ENCODE measurements at places on chromosomes 2 and 18. TPM values are rescaled to one million over a fixed set of nuclear protein-coding genes. Genes with fewer than 3 reads are reported as not detected.

Gene ZNF532
- 67.6 TPM for total RNA-seq

Gene COL6A3
- total RNA-seq, result 0.19 TPM

Gene FNDC4
- total RNA-seq, result 0.79 TPM

Gene SERPINB13
- not detected for total RNA-seq

Gene RGPD3
- 0.20 TPM for total RNA-seq

Gene GTF2A1L
- not detected for total RNA-seq

Gene PGAP1
- total RNA-seq, result 8.6 TPM

Gene CNTNAP5
- not detected for total RNA-seq

Gene SNTG2
- total RNA-seq, result not detected

Gene NEB
- 1.2 TPM for total RNA-seq

Gene PAX8
- 2.4 TPM for total RNA-seq

Gene MAP3K19
- total RNA-seq, result not detected

Gene NEU2
- total RNA-seq, result not detected

DNA sequence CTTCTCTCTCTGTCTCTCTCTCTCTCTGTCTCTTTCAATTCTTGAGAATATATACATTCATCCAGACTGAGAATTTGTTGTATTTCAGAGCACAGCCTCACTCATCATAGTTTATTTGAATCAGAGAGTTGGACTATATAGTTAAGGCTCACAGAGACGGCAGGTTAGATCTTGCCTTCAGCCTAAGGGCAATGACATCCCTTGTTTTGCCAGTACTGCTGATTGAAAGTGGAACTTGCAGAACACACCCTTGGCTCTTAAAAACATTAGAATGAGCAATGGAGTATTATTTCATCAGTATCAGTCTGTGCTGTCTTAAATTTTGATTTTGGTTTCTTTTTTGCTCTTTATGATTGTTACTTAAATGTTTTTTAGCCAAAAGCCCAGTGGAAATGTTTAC, 62.0 kb upstream of the DSG1 start:
- H3K4me3 ChIP-seq, result peak overlapping the region; percentile 12
- peak; percentile 85 for DNase-seq
- H3K27ac ChIP-seq, result peak overlapping the region; percentile 64
- H3K27me3 ChIP-seq, result no peaks in the 10 kb centered on the region
- H3K4me1 ChIP-seq, result peaks cover 16% of the 10 kb centered on the region
- H3K36me3 ChIP-seq, result no peaks in the 10 kb centered on the region

GRCh38 chr18:45619826-45620201, 4.5 kb downstream of the SLC14A2 start:
- H3K4me3 ChIP-seq, result no peak overlapping the region
- peaks cover 15% of the 10 kb centered on the region for H3K27me3 ChIP-seq
- H3K27ac ChIP-seq, result no peak overlapping the region
- H3K4me1 ChIP-seq, result peaks cover 11% of the 10 kb centered on the region

GRCh38 chr2:43221124-43221762, 5.2 kb downstream of the ZFP36L2 start:
- H3K4me1 ChIP-seq, result peaks cover 22% of the 10 kb centered on the region
- DNase-seq, result peak; percentile 59
- no peaks in the 10 kb centered on the region for H3K27me3 ChIP-seq
- H3K27ac ChIP-seq, result peak overlapping the region; percentile 83
- H3K4me3 ChIP-seq, result peak overlapping the region; percentile 93

DNA sequence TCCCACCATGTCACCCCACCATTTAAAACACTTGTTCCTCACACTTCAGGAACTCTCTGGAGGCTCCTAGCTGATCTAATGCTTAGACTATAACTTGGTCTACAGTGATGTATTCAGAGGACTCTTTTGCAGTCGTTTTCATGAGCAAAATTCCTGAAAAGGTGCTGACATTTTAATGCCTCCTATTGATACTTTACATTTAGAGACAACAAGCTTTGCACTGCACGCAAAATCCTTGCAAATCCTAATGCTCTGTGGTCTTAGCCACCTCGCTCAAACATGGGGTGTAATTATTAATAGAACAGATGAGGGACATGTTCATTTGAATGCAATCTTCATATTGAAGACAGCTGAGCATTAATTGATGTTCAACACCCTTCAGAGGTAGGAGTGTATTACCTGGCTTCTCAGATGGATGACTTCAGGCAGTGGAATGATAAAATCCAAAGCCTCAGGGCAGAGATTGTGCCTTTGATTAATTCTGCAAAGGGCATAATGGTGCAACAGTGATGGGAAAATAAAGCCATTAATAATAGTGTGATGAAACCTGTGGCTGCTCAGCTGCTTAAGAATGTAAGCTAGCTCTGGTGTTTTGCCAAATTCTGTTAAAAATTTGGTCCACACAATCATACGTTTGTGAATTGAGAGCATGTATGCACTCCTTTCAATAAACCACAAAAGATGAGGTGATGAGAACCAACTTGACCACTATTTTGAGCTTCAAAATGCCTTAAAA, 5.4 kb downstream of the CTAGE1 start:
- no peaks in the 10 kb centered on the region for H3K36me3 ChIP-seq
- H3K27ac ChIP-seq, result no peak overlapping the region
- DNase-seq, result peak; percentile 36
- peaks cover 5% of the 10 kb centered on the region for H3K4me1 ChIP-seq
- peaks cover 10% of the 10 kb centered on the region for H3K27me3 ChIP-seq

DNA sequence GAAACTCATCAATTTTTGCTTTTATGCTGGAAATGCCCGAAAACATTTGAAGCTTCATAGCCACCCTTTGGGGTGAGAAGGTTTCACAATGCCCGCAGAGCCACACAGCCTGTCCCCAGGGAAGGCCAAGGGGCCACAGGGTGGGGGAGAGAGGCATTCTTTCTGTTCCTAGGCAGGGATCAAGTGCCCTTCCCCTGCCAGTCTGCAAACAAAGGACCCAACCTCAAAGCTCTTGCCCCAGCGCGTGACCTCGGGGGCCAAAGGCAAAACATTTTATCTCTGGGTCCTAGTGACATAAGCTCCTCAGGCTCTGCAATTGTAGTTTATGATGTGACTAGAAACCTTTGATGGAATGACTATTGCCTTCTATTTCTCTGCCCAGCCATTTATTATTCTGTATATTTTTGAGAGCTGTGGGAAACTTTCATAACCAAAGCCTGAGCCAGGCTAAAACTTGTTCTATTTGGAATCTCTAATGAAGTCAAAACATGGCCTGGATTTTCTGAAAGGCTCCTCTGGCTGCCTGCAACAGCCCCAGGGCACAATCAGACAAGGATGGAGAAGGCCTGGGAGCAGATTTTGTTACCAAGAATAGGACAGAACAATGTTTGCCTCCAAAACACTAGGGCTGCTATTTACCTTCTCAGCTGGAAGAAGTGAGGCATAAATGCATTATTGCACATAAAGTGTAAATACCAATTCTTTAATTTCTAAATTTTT, 137.2 kb upstream of the KCTD1 start:
- no peak overlapping the region for H3K4me3 ChIP-seq
- no peaks in the 10 kb centered on the region for H3K36me3 ChIP-seq
- no peaks in the 10 kb centered on the region for H3K27me3 ChIP-seq
- H3K27ac ChIP-seq, result no peak overlapping the region

- DNase-seq, result no peak
- H3K36me3 ChIP-seq, result no peaks in the 10 kb centered on the region
- H3K27me3 ChIP-seq, result no peaks in the 10 kb centered on the region
Observed at GRCh38 chr2:74291886-74292621, 51.2 kb downstream of the SLC4A5 start.

GRCh38 chr2:21229302-21229701, 105.5 kb downstream of the TDRD15 start:
- no peaks in the 10 kb centered on the region for H3K4me1 ChIP-seq
- no peaks in the 10 kb centered on the region for H3K36me3 ChIP-seq
- no peak for DNase-seq

DNA sequence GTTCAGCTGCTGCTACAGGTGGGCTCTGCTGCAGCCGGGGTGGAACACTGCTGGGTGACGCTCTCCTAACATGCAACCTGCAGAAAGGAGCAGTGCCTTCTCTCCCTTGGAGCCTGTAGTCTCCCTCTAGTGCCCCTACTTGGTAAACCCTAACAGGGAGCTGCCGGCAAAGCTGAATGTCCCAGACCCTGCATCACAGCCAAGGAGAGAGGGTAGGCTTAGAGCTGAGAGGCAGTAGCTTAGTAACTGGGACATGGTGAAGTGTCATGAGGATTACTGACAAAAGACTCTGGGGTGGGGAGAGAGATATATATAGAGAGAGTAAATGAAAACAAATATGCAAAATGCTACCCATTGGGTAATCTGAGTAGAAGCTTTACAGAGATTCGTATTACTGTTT, 9.9 kb downstream of the NCAPH start:
- peaks cover 19% of the 10 kb centered on the region for H3K36me3 ChIP-seq
- DNase-seq, result no peak

DNA sequence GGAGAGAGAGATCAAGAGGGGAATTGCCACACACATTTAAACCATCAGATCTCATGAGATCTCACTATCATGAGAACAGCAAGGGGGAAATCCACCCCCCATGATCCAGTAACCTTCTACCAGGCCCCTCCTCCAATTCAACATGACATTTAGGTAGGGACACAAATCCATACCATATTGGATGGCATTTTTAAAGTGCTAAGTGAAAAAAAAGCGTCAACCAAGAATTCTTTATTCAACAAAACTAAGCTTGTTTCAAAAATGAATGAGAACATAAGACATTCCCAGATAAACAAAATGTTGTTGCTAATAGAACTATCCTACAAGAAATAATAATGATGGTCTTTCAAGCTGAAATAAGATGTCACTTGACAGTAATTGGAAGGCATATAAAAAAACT, 626.2 kb upstream of the LRRTM1 start:
- no peaks in the 10 kb centered on the region for H3K36me3 ChIP-seq
- H3K27me3 ChIP-seq, result no peaks in the 10 kb centered on the region
- no peak overlapping the region for H3K27ac ChIP-seq
- peaks cover 4% of the 10 kb centered on the region for H3K4me1 ChIP-seq

GRCh38 chr2:88448248-88448647, 4.2 kb downstream of the FOXI3 start:
- no peak overlapping the region for H3K4me3 ChIP-seq
- no peak for DNase-seq
- peaks cover 29% of the 10 kb centered on the region for H3K27me3 ChIP-seq
- H3K4me1 ChIP-seq, result no peaks in the 10 kb centered on the region
- H3K27ac ChIP-seq, result no peak overlapping the region

- no peaks in the 10 kb centered on the region for H3K4me1 ChIP-seq
- no peaks in the 10 kb centered on the region for H3K36me3 ChIP-seq
- H3K4me3 ChIP-seq, result peak overlapping the region; percentile 38
- H3K27ac ChIP-seq, result no peak overlapping the region
Observed at GRCh38 chr2:95525294-95526035, 40.9 kb upstream of the TRIM43B start.

GRCh38 chr18:76412818-76413565, 82.0 kb downstream of the ZNF516 start:
- peaks cover 14% of the 10 kb centered on the region for H3K36me3 ChIP-seq
- no peak overlapping the region for H3K27ac ChIP-seq
- peaks cover 11% of the 10 kb centered on the region for H3K4me1 ChIP-seq
- no peaks in the 10 kb centered on the region for H3K27me3 ChIP-seq

DNA sequence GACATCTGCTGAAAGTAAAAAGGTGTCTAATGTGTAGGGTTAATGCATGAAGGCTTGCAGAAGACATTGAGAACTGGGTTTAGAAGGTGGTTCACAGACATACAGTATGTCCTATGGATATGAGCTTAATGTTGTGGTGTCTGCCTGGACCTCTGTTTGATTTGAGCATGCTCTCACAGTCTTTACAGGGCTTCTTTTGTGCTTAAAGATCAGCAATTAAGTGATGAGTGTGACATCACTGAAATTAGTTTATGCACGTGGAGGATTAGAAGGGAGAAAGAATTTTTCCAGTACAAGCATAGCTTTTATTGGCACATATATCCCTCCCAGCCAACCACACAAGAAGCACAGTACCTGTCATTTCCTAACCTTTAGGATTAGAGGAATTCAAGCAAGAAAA, 367.5 kb upstream of the RAB12 start:
- no peak overlapping the region for H3K4me3 ChIP-seq
- no peak for DNase-seq
- H3K27me3 ChIP-seq, result no peaks in the 10 kb centered on the region
- H3K27ac ChIP-seq, result no peak overlapping the region
- H3K4me1 ChIP-seq, result peaks cover 5% of the 10 kb centered on the region
- H3K36me3 ChIP-seq, result peaks cover 18% of the 10 kb centered on the region

- H3K4me3 ChIP-seq, result no peak overlapping the region
- no peaks in the 10 kb centered on the region for H3K27me3 ChIP-seq
- H3K27ac ChIP-seq, result no peak overlapping the region
- H3K4me1 ChIP-seq, result no peaks in the 10 kb centered on the region
- no peak for DNase-seq
Observed at GRCh38 chr2:192345287-192345686, 150.6 kb upstream of the TMEFF2 start.

GRCh38 chr2:159246325-159246988, 40.0 kb downstream of the WDSUB1 start:
- H3K4me3 ChIP-seq, result no peak overlapping the region
- no peaks in the 10 kb centered on the region for H3K27me3 ChIP-seq
- H3K27ac ChIP-seq, result no peak overlapping the region

- H3K4me3 ChIP-seq, result no peak overlapping the region
- no peaks in the 10 kb centered on the region for H3K36me3 ChIP-seq
- peak; percentile 81 for DNase-seq
- H3K27ac ChIP-seq, result no peak overlapping the region
- H3K4me1 ChIP-seq, result peaks cover 6% of the 10 kb centered on the region
Observed at GRCh38 chr18:32552421-32553030, 81.8 kb upstream of the GAREM1 start.

- H3K36me3 ChIP-seq, result no peaks in the 10 kb centered on the region
- H3K4me3 ChIP-seq, result no peak overlapping the region
- no peaks in the 10 kb centered on the region for H3K27me3 ChIP-seq
- no peaks in the 10 kb centered on the region for H3K4me1 ChIP-seq
- H3K27ac ChIP-seq, result no peak overlapping the region
- DNase-seq, result no peak
Observed at GRCh38 chr2:235868645-235869044, 299.5 kb downstream of the GBX2 start.

DNA sequence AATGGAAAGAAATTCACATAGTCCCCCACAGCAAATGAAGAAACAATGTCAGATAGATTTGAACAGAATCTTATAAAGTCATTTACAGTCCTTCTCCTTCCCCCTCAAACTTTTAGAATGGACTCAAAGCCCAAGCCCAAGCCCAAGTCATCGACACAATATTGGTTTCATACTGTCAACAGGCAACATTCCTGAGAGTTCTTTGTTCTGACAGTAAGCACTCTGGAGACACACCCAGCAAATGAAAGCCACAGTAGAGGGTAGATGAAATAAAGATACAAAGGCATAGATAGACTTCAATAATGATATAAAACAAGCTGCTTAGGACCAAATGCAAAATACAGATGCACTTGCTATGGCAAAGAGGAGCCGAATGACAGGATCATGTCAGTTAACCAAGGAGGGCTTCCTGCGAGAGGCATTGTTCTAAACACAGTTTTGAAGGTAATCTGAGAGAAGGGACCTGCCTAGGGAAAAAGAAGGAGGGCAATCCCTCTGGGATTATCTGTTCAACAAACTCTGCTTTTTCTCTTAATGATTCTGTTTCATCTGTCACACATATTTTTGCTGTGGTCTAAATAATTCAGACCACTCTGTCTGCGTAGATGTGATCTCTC, 97.1 kb upstream of the MAP4K3 start:
- H3K36me3 ChIP-seq, result no peaks in the 10 kb centered on the region
- DNase-seq, result no peak
- peaks cover 19% of the 10 kb centered on the region for H3K4me1 ChIP-seq
- peak overlapping the region; percentile 63 for H3K27ac ChIP-seq
- no peak overlapping the region for H3K4me3 ChIP-seq

Measured in MCF 10A (cell line).